ENCODE measurements at places on chromosomes 11 and 22. TPM values are rescaled to one million over a fixed set of nuclear protein-coding genes. Genes with fewer than 3 reads are reported as not detected.

- H3K4me3 ChIP-seq = no peak overlapping the region
- H3K4me1 ChIP-seq = peaks cover 7% of the 10 kb centered on the region
- H3K27me3 ChIP-seq = no peaks in the 10 kb centered on the region
- H3K27ac ChIP-seq = peak overlapping the region; percentile 40
Measured at GRCh38 chr11:122642971-122643370, 12.6 kb upstream of the UBASH3B start.

The PICK1 gene
- total RNA-seq = 24.0 TPM

GRCh38 chr22:43852573-43853327 lies 9.6 kb downstream of the SULT4A1 start:
- no peak overlapping the region for H3K4me3 ChIP-seq
- H3K36me3 ChIP-seq = peaks cover 3% of the 10 kb centered on the region
- no peaks in the 10 kb centered on the region for H3K4me1 ChIP-seq
- DNase-seq = no peak
- peak overlapping the region; percentile 85 for H3K27ac ChIP-seq
- no peaks in the 10 kb centered on the region for H3K27me3 ChIP-seq

DNA sequence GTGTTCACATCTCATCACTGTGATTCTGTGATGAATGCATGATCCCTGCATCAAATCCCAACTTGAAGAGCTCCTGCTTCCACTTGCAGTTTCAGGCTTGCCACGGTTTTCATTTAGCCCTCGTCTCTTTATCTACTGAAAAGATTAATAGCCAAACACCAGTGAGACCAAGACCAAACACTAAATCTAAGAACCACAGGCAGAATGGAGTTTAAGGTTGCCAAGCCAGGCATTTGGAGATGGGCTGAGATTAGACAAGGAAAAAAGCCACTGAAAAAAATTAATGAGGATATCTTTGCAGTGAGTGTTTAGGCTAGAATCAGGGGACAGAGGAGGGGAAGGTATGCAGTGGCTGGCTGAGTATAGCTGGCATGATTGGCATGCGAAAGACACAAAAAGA lies 227.2 kb upstream of the BLID start:
- no peak for DNase-seq
- H3K36me3 ChIP-seq = no peaks in the 10 kb centered on the region
- H3K27me3 ChIP-seq = no peaks in the 10 kb centered on the region
- H3K4me3 ChIP-seq = no peak overlapping the region
- no peaks in the 10 kb centered on the region for H3K4me1 ChIP-seq

GRCh38 chr11:28521075-28521474 lies 412.9 kb downstream of the METTL15 start:
- peaks cover 11% of the 10 kb centered on the region for H3K36me3 ChIP-seq
- H3K4me3 ChIP-seq = no peak overlapping the region
- peaks cover 7% of the 10 kb centered on the region for H3K4me1 ChIP-seq
- no peak for DNase-seq
- no peak overlapping the region for H3K27ac ChIP-seq

- H3K27ac ChIP-seq = no peak overlapping the region
- H3K36me3 ChIP-seq = no peaks in the 10 kb centered on the region
- no peaks in the 10 kb centered on the region for H3K4me1 ChIP-seq
- no peak for DNase-seq
- peaks cover 35% of the 10 kb centered on the region for H3K27me3 ChIP-seq
Measured at GRCh38 chr11:33785609-33786008, 11.3 kb upstream of the FBXO3 start.

DNA sequence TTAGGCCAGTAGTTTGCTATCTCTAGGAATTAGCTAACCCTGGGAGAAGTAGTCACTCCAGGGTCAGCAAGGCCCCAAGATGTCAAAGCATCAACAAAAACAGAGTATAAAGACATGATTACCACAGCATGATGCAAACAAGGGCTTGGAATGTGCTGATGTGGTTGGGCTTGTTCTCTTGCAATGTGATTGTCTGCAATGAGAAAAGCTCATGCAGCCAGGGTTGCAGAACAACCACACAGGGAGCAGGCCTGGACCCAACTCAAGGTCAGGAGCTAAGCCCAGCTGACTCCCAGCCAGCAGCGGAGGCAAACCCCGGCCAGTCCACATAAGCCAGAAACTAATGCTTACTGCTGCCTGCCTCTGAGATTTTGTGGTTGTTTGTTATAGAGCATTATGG lies 132.4 kb upstream of the ZC3H12C start:
- no peak overlapping the region for H3K27ac ChIP-seq
- H3K36me3 ChIP-seq = no peaks in the 10 kb centered on the region
- peaks cover 15% of the 10 kb centered on the region for H3K4me1 ChIP-seq
- no peaks in the 10 kb centered on the region for H3K27me3 ChIP-seq
- no peak overlapping the region for H3K4me3 ChIP-seq

The ALDH3B1 gene
- 0.23 TPM for total RNA-seq

DNA sequence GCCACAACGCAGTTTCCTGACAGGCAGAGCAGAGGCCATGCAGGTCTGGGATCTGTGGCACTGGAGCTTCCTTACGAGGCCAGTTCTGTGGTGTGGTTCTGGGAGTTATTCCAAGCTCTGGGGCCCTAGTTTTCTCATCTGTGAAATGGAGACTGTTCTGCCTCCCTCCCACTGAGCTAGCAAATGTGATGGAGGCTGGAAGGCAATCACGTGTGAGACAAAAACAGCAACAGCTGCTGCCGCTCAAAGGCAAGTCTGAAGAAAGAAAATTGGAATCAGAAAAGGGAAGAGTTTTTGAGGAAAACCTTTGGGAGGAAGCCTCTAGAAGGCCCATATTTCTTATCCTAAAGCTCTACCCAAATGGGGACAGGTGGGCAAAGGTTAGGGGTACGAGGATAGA lies 8.3 kb upstream of the RIC3 start:
- DNase-seq = no peak
- no peak overlapping the region for H3K27ac ChIP-seq
- no peak overlapping the region for H3K4me3 ChIP-seq

DNA sequence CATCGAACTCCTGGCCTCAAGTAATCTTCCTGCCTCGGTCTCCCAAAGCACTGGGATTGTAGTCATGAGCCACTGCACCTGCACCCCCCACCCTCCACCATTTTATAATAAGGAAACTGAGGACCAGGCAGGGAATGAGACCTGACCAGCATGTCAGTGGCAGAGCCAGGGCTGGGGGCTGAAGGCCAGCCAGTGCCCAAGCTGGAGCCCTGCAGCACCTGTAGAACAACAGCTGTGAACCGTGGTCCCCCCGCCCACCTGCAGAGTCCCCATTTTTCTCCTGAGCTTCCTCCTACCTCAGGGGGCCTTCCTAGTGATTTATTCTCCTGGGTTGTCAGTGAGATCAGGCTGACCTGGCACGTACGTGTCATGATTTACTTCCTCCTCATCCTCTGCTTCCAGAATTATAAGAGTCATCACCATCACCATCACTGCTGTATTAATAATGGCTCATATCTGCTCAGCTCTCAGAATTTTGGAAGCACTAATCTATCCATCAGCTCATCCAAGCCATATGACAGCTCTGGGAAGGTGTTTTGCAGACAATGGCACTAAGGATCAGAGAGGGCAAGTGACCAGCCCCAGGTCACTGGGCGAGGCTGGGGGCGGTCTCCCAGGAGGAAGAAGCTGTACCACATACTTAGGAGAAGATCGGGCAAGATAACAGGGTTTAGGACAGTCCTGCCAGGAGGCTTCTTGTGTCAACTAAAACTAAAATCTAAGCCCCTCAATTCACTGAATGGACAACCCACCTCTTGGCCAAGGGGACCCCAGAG lies 5.5 kb upstream of the SLCO2B1 start:
- H3K27me3 ChIP-seq = no peaks in the 10 kb centered on the region
- H3K4me1 ChIP-seq = peaks cover 10% of the 10 kb centered on the region
- H3K36me3 ChIP-seq = no peaks in the 10 kb centered on the region
- H3K27ac ChIP-seq = no peak overlapping the region

DNA sequence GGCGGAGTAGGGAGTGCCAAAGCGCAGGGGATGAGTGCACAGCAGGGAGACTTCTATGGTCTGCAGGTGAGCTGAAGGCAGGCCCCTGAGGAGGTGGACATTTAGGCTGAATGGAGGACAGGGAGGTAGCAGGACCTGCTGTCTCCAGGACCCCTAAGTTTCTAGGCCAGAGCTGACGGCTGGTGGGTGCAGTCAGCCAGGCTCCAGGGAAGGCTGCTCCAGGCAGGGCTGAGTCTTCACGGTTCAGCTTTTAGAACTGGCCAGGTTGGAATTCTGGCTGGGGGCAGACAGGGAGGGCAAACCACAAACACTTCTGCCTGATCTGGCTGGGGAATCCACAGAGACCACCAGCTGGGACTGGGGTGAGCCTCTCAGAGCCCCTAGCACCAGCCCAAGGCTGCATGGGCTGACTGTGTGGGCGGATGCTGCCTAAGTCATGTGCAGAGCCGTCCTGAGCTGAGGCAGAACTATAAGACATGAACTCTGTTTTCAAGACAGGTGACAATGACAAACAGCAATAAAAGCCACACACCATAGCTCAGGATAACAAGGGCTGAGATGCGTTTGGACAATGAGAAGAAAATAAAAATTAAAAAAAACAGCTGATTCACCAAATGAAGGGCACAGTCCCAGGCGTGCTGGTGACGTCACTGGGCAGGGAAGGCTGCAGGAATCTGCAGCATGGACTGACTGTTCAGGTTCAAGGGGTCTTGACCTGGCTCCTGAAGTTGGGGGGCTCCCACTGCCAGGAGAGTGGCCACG lies 10.4 kb upstream of the MALAT1 start:
- peaks cover 86% of the 10 kb centered on the region for H3K4me1 ChIP-seq
- H3K36me3 ChIP-seq = no peaks in the 10 kb centered on the region
- H3K27me3 ChIP-seq = peaks cover 2% of the 10 kb centered on the region
- H3K4me3 ChIP-seq = peak overlapping the region; percentile 80
- no peak for DNase-seq

The POTEH gene
- not detected for total RNA-seq

DNA sequence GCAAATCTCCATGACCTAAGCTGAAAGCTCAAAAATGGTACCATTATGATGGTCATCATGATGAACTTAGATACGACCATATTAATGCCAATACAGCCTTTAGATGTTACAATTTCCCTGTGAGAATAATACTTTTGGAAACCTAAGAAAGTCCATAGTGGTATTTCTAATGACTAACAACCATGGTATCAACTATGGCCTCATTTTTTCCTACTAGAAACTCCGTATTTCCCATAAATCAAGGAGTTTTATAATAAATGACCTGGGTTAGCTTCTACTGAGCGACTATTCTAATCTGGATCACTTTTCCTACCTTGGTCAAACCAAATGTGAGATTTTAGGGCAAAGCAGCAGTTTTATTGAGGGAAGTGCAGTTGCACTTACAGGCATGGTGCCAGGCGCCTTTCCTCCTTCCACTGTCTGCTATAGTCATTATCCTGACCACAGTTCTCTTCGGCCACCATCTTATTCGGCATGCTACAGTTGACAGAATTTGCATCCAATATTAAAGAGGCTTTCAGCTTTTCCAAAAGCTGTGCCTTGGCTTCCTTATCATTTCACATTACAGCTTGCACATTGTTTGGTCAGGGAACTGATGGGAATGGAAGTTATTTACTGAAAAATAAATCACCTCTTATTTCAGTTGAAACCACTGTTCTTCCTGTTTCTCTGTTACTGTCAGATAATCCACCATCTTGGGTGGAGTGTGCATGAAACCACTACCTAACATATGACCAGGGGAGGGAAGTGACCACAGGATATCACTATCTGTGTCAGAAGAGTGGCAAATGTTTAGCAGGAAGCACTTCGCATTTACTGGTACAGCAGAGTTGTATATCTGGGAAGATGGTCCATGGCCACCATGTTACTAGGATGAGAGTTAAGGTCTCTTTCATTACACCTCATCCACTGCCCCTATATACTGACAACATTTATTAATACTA lies 74.5 kb upstream of the PICALM start:
- H3K4me1 ChIP-seq = peaks cover 4% of the 10 kb centered on the region
- DNase-seq = no peak
- H3K27ac ChIP-seq = no peak overlapping the region
- no peaks in the 10 kb centered on the region for H3K27me3 ChIP-seq
- H3K36me3 ChIP-seq = no peaks in the 10 kb centered on the region
- no peak overlapping the region for H3K4me3 ChIP-seq

- no peak for DNase-seq
- peak overlapping the region; percentile 32 for H3K4me3 ChIP-seq
- H3K4me1 ChIP-seq = peaks cover 83% of the 10 kb centered on the region
- no peaks in the 10 kb centered on the region for H3K27me3 ChIP-seq
- H3K27ac ChIP-seq = peak overlapping the region; percentile 97
Measured at GRCh38 chr22:36368359-36368983, 19.3 kb downstream of the MYH9 start.

The CELSR1 gene
- 5.1 TPM for total RNA-seq

The KRTAP5-4 gene
- total RNA-seq = not detected

DNA sequence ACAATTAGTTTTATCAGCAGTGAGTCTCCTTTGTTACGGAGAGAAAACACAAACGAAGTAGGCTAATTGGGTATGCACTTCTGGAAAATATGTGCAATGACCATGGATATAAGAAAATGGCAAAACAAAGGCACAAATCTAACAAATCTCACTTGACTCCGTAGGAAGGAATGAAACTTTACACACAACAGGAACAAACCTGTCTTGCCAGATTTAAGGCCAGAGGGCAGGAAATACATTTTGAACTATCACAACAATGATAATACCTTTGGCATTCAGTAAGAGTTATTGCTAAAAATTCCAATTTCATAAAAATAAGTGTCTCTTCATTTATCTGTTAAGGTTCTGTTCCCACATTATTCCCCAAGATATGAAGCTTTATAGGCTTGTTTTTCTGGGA lies 36.6 kb downstream of the SLC25A17 start:
- H3K4me3 ChIP-seq = no peak overlapping the region
- no peaks in the 10 kb centered on the region for H3K4me1 ChIP-seq
- DNase-seq = no peak
- peaks cover 7% of the 10 kb centered on the region for H3K36me3 ChIP-seq

- no peak for DNase-seq
- no peak overlapping the region for H3K27ac ChIP-seq
- no peaks in the 10 kb centered on the region for H3K4me1 ChIP-seq
- H3K27me3 ChIP-seq = no peaks in the 10 kb centered on the region
- H3K36me3 ChIP-seq = no peaks in the 10 kb centered on the region
- H3K4me3 ChIP-seq = no peak overlapping the region
Measured at GRCh38 chr11:15807827-15808226, 548.5 kb downstream of the SOX6 start.

The MS4A15 gene
- not detected for total RNA-seq

GRCh38 chr22:25051983-25052710 lies 99.6 kb downstream of the KIAA1671 start:
- H3K4me1 ChIP-seq = peaks cover 9% of the 10 kb centered on the region
- H3K4me3 ChIP-seq = no peak overlapping the region
- H3K27me3 ChIP-seq = no peaks in the 10 kb centered on the region
- H3K36me3 ChIP-seq = peaks cover 19% of the 10 kb centered on the region
